ENCODE measurements at places on chromosomes 3 and 15. TPM values are rescaled to one million over a fixed set of nuclear protein-coding genes. Genes with fewer than 3 reads are reported as not detected.

DNA sequence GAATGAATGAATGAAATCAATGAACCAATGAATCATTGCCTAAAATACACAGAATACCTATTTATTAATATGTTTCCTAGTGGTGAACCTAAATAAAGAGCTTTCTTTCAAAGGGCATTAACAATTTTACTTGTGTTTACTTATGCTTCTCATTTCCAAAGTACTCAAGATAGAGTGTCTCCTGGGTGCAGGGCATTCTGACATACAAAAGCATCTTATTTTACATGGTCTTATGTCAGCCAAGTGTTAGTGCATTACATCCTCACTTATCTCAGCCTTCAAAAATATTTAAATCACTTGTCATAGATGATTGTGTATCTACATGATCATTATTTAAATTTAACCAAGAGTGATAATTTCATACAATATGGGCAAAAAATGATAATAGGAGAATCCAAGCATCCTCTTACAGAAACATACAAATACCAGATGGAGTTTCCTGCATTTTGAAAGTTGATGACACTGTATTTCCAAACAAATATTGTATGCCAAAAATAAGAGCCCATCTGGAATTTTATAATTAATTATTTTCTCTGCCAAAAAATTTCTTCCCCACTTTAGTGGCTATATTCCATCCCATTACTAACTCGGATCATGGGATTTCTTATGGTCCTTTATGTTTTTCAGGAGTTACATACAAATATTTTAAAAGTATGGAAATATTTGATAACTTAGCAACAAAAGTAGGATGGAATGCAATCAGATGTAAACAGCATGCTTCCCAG is 279.0 kb downstream of the RBMS3 start:
- H3K4me1 ChIP-seq: peaks cover 10% of the 10 kb centered on the region
- H3K36me3 ChIP-seq: no peaks in the 10 kb centered on the region
- no peak for DNase-seq
- H3K27me3 ChIP-seq: no peaks in the 10 kb centered on the region
- no peak overlapping the region for H3K27ac ChIP-seq

SEC11A gene
- 112 TPM for total RNA-seq

- H3K27ac ChIP-seq: no peak overlapping the region
- no peak for DNase-seq
- no peak overlapping the region for H3K4me3 ChIP-seq
- H3K27me3 ChIP-seq: no peaks in the 10 kb centered on the region
- H3K36me3 ChIP-seq: no peaks in the 10 kb centered on the region
Observed at GRCh38 chr3:88628901-88629300, 478.5 kb upstream of the EPHA3 start.

DNA sequence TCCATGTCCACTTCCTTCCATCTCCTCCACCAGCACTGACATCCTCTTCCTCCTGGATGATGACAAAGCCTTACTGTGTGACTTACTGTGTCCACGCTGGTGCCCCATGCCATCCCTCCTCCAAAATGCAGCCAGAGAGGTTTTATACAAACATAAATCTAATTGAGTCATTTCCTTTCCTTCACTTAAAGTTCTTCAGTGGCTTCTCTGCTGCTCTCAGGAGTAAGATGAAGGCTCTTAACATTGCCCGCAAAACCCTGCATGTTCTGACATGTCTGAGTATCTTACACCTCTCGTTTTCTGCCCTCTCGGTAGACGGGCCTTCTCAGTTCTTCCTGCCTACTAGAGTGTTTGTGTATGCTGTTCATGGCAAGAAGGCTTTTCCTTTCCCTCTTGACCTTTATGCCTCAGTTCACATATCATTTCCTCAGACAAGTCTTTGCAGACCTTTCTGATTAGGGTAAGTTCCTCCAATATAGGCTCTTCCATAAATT is 175.5 kb downstream of the CFAP20DC start:
- DNase-seq: no peak
- no peaks in the 10 kb centered on the region for H3K36me3 ChIP-seq
- H3K4me3 ChIP-seq: no peak overlapping the region
- H3K27me3 ChIP-seq: no peaks in the 10 kb centered on the region
- no peaks in the 10 kb centered on the region for H3K4me1 ChIP-seq

DNA sequence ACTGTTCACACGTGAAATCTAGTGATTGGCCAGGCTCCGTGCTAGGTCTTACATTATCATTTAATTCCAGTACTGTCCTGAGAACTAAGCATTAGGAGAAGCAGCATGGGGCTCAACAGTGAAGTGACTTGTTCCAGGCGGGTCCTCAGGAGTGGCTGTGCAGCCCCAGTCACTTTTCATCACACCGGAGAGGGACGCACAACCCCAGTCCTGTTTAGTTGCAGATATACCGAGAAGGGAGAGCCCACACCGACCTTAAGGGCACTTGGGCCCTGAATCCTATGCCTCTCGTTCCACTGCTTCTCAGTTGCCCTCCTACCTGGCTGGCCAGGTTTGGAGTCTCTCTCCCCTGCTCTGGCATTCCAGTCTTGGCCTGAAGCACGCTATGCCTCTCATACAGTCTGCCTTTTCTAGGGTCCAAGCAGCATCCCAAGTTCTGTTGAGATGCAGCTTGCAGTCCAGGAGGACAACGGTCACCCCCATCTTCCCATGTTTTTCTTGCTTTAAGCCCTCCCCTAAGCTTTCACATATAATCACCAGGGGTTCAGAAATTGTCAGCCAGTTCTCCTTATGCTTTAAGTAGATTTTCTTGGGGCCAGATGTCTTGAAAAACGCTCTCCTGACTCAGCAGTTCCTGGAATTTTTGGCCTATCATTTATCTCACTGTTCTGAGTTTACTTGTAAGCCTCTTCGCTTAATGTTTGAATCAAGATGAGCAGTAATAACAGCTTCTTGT is 10.1 kb downstream of the FAM131A start:
- H3K4me3 ChIP-seq: no peak overlapping the region
- H3K27ac ChIP-seq: no peak overlapping the region

DNAH12 gene
- total RNA-seq: 0.94 TPM

DNA sequence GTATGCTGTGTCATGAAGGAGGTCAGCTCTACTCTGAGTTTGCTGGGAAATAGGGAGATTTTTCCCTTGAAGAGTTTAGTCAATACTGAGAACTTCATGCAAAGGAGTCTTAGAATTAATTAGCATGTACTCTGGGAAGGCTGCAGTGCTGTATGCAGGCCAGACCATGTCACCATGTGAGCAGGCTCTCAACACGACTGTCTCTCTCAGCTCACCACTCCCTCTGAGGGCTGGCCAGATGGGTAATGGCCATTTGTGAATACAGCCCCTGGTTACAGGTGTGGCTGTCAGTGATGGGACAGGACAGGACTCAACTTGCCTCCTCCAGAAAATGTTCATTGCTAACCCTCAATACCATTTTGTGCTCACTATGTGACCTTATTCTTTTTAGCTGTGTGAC is 5.1 kb upstream of the CERS3 start:
- H3K27ac ChIP-seq: no peak overlapping the region
- no peaks in the 10 kb centered on the region for H3K4me1 ChIP-seq
- no peaks in the 10 kb centered on the region for H3K36me3 ChIP-seq
- no peak overlapping the region for H3K4me3 ChIP-seq
- H3K27me3 ChIP-seq: no peaks in the 10 kb centered on the region

ADAMTS9 gene
- total RNA-seq: 54.9 TPM

POTEB3 gene
- total RNA-seq: not detected

DNA sequence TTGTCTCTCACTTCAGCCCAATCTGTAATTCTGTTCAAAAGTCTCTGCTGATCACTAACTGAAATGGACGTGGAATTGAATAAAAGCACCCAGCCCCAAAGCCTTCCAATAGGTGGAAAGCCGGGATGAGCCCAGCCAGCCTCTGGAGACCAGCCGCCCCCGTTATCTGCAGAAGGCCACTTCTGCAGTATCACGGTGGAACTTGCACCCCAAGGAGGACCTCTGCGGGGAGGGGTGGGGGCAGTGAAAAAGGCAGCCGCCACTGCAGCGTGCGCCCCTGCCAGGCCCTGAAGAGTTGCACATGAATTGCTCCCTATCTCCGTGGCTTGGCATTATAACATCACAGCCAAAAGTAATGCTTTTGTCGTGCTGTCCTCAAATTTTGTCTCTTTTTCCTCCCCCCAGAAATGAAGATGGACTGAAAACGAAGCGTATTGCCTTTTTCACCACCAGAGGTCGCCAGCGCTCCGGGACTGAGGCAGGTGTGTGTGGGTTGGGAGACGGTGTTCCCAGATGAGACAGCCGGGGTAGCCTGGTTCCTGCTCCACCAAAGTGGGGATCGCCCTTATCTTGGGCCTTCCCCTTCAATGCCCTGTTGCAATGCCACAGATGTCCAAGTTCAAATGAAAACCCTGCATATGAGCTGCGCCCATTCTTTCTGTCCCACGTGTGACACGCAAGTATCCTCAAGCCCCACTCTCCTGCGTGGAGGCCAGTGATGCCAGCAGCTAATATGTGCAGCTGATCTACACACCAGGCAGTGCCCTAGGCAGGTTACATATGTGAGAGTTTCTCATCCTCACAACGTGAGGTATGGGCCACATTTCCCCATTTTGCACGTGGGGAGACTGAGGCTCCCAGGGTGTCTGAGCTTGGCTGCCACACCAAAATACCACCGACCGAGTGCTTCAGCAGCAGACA is 96.0 kb downstream of the LRRK1 start:
- peaks cover 24% of the 10 kb centered on the region for H3K4me1 ChIP-seq
- no peaks in the 10 kb centered on the region for H3K36me3 ChIP-seq
- H3K27ac ChIP-seq: no peak overlapping the region
- no peaks in the 10 kb centered on the region for H3K27me3 ChIP-seq
- DNase-seq: no peak

GRCh38 chr3:50195501-50196252 is 4.3 kb downstream of the GNAT1 start:
- no peak overlapping the region for H3K27ac ChIP-seq
- H3K4me1 ChIP-seq: peaks cover 15% of the 10 kb centered on the region
- DNase-seq: no peak
- peaks cover 9% of the 10 kb centered on the region for H3K27me3 ChIP-seq
- no peaks in the 10 kb centered on the region for H3K36me3 ChIP-seq

CPEB1 gene
- total RNA-seq: 1.6 TPM

DNA sequence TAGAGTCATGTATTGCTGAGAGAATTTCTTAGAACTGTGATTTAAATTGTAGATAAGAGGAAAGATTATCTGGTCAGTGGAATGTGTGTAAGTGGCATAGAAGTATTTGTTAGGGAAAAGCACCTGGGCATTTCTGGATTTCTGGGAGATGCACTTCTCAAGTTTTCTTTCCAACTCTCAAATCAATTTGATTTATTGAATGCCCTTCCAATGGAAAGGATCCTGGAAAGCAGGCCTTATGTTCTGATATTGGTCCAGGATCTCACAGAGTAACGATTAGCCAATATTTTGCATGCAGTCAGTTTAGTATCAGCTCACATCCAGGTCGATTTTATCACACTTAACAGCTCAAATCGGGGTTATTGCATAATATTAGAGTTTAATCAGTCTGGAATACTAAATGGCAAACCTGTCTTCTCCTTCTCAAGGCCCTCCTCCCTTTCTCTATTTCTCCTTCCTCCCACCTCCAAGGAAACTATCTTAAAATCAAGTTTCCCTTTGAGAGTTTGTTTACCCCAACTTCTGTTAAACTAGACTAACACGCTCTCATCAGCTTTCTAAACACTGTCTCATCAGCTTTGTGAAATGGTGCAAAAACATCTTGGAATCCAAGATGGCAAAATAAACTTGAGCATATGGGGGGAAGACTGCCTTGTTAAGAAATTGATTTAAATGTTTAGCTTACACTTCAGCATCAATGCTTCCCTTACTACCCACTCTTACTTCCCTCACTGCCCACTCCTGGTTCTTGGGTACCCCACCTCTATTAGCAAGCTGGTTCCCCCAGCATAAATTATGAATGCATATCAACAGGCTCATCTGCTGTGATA is 9.5 kb downstream of the SOX2 start:
- H3K4me1 ChIP-seq: peaks cover 5% of the 10 kb centered on the region
- H3K27ac ChIP-seq: no peak overlapping the region
- H3K4me3 ChIP-seq: no peak overlapping the region
- no peak for DNase-seq

GRCh38 chr3:54349231-54349652 is 226.9 kb downstream of the CACNA2D3 start:
- no peaks in the 10 kb centered on the region for H3K27me3 ChIP-seq
- H3K36me3 ChIP-seq: no peaks in the 10 kb centered on the region
- H3K27ac ChIP-seq: no peak overlapping the region
- H3K4me1 ChIP-seq: no peaks in the 10 kb centered on the region

DNA sequence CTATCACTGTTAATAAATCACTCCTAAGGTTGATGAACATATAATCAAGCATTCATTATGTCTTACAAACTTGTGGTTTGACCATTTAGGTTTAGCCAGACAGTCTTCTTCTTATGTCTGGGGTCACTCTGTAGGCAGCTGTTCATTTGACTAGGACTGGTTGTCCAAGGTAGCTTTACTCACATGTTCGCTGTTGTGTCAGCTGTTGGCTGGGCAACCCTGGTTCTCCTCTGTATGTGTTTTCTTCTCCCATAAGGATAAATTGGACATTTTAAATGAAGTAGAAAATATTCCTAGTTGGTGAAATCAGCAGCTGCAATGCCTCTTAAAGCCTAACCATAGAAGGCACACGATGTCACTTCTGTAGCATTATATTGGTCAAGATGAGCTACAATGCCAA is 635.1 kb downstream of the EPHA3 start:
- H3K36me3 ChIP-seq: no peaks in the 10 kb centered on the region
- H3K4me3 ChIP-seq: no peak overlapping the region
- DNase-seq: no peak
- no peak overlapping the region for H3K27ac ChIP-seq
- no peaks in the 10 kb centered on the region for H3K27me3 ChIP-seq

CLEC3B gene
- 138 TPM for total RNA-seq

Data from upper lobe of left lung (tissue), 6 donors.